ENCODE measurements at places on chromosomes 2 and 18.

GRCh38 chr2:217090024-217090473 lies 230.2 kb upstream of the TNP1 start:
- no peak for DNase-seq

GRCh38 chr2:37849911-37850310 lies 75.2 kb upstream of the RMDN2 start:
- no peak for DNase-seq

DNA sequence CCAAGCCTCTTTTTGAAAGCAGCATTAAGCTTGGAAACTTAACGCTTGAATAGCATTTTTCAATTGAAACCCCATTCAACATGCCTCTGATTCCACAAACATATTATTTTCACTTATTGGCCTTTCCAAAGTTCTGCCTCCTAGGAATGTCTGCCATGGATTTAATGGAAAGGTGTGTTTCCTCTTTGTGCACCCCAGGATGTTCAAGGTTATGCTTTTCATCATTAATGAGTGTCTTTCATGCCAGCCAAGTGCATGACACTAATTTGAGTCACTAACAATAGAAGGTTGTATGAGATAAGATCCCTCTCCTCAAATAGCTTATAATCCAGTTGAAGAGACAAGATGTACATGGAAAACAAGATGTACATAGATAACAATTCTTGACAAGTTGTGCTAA lies 84.7 kb downstream of the ALPK2 start:
- no peak for DNase-seq

DNA sequence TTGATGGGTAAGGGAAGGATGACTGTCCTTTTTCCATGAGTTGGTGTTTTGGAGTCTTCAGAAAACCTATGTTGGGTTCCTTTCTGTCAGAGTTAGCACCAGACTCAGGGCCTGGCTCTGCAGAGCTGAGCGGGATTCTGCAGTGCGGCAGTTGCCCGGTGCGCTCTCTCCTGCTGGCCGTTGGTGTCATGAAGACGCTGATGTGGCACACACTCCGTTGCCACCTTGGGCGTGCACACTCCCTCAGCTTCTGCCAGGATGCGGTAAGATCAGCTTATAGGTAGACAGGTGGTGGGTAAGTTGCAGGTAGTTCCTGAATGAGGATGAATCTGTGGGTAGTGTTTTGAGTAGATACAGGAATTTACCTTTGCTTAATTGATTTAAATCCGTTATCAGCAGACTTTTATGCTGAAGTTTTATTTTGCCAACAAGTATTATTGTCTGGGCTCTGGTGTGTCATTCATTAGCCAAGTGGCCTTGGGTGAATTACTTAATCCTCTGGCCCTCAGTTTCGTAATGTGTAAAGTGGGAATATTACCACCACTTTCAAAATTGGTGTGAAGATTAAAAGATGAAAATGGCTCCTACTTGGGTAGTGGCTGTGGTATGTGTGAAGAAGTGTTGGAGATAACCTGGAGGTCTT lies 26.8 kb downstream of the DGKD start:
- DNase-seq: no peak

GRCh38 chr18:27378431-27379095 lies 193.5 kb upstream of the CHST9 start:
- no peak for DNase-seq

- DNase-seq: no peak
Observed at GRCh38 chr2:230170532-230170931, 49.3 kb downstream of the SP110 start.

DNA sequence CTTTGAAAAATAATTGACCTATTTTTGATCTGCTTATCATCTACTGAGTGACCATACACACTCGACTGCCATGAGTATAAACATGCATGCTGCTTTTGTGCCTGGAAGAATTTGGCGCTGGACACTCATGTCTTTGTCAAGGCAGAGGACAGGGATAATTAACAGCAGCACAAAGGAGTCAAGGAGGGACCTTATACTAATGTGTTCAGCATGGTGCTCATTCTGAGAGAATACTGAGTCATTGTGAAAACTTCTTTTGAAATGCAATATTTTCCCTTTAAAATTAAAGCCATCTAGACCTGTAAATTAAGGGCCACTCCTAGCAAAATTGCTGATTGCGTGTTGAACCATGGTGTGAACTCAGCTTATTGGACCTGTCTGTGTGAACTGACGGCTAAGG lies 116.3 kb downstream of the ZNF532 start:
- DNase-seq: no peak

DNA sequence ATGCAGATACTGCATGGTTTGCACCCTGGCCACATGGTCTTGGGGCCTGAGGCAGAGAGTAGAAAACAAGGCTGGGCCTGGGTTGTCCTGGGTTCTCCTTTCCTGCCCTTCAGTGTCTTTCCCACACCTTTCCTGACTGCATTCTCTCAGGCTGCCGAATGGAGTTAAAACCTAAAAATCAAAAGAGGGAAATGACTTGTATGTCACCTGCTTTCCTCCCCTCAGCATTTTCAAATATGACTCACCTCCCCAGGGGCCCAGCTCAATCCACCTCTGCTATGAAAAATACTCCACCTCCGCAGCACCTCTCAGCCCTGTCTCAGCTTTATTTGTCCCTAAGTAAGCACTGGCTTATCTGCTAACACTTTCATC lies 457.8 kb upstream of the MEX3C start:
- DNase-seq: no peak

- no peak for DNase-seq
Observed at GRCh38 chr2:48619526-48619925, 1.9 kb downstream of the GTF2A1L start.

DNA sequence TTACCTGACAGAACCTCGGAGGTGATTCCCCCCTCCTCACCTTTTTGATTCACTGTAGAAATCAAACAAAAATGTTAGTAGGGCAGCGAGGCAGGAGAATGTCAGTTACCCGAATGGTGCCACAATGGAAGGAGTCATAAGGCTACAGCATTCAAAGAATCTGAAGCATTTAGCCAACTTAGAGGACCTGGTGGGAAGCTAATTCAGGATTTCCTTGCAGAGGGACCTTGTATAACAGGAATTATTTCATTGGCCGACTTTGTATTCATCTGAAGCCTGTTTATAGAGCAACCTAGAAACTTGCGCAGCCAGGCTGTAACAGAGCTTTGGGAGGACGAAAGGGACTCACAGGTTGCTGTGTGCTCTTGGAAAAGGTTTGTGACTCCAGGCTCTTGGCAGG lies 129.1 kb upstream of the MMADHC start:
- no peak for DNase-seq

GRCh38 chr2:240794178-240794721 lies 25.8 kb downstream of the KIF1A start:
- no peak for DNase-seq

DNA sequence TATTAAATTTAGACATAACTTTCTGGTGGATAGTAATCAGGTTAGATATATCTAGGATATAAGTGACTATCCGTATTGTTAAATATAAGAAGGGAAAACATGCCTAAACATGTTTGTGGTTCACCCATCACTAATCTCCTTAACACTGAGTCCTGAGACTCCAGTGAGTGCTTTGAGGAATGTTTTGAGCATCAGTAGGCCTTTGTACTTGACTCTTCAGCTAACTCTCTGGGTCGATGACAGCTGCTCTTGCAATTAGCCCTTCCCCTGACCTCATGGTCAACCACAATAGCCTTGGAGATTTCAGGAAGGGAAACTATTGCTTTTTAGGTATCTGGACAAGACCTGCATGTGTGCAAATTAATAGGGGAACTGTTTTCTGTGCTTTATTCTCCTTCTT lies 716.8 kb downstream of the EPHA4 start:
- DNase-seq: no peak

- no peak for DNase-seq
Observed at GRCh38 chr18:76347341-76347740, 147.7 kb downstream of the ZNF516 start.

GRCh38 chr2:185979546-185980071 lies 241.0 kb downstream of the FSIP2 start:
- DNase-seq: no peak

GRCh38 chr2:139159177-139159576 lies 379.0 kb upstream of the NXPH2 start:
- no peak for DNase-seq

- DNase-seq: no peak
Observed at GRCh38 chr2:76211991-76212985, 501.6 kb upstream of the GCFC2 start.

- no peak for DNase-seq
Observed at GRCh38 chr2:23377771-23378170, 7.2 kb upstream of the KLHL29 start.

GRCh38 chr2:125560855-125561254 lies 1095.1 kb upstream of the GYPC start:
- DNase-seq: no peak

DNA sequence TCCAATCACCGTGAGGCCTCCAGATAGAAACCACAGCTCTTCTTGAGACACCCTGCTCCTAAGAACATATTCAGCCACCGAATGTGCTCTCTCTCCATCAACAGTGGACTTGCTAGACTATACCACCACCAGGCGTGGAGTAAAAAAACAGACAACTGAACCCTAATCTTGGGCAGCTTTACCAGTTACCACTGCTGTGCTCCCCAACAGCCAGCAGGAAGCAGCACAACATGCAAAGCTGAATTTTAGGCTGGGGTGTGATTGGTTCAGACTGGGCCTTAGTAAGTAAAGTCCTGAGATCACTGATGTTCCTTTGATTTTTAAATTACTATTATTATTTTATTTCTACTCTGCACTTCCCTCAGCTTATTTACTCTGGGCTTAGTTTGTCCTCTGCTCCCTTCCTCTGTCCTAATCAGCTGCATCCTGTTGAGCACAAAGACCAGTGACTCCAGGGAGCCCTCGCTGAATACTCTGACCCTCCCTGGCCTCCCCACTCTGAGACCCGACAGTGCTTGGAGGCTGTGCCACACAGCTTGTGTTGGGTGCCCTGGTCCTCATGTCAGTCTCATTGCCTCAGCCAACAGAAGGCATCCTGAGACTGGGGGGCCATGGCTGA lies 21.9 kb downstream of the MRPL35 start:
- DNase-seq: peak; percentile 40

GRCh38 chr2:66496670-66497420 lies 61.9 kb downstream of the MEIS1 start:
- DNase-seq: no peak

GRCh38 chr2:46534589-46534988 lies 55.2 kb downstream of the TMEM247 start:
- no peak for DNase-seq

DNA sequence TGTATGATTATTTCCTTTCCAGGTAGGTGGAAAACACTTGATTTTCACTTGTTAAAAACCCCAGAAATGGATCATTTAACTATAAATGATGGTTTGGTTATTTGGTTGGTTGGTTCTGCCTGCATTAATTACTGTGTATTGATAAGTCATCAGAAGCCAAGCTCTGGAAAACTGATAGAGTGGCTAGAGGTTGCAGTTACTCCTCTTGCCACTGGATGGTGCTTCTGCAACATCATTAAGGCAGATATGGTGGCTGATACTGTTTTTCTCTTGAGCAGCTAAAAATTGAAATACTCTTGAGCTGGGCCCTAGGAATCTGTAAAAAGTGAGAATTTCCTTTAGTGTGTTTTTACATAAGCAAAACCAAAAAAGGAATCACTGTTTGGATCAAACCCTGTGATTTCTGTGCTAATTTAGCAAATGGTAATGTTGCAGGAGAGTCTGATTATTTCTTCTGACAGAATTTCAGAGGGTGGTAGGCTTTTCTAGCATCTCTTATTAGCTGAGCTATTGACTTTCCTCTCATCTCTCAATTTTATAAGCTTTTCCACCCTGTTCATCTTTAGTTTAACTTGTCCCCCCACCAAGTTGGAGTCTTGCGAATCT lies 54.3 kb downstream of the RAB10 start:
- DNase-seq: peak; percentile 6

DNA sequence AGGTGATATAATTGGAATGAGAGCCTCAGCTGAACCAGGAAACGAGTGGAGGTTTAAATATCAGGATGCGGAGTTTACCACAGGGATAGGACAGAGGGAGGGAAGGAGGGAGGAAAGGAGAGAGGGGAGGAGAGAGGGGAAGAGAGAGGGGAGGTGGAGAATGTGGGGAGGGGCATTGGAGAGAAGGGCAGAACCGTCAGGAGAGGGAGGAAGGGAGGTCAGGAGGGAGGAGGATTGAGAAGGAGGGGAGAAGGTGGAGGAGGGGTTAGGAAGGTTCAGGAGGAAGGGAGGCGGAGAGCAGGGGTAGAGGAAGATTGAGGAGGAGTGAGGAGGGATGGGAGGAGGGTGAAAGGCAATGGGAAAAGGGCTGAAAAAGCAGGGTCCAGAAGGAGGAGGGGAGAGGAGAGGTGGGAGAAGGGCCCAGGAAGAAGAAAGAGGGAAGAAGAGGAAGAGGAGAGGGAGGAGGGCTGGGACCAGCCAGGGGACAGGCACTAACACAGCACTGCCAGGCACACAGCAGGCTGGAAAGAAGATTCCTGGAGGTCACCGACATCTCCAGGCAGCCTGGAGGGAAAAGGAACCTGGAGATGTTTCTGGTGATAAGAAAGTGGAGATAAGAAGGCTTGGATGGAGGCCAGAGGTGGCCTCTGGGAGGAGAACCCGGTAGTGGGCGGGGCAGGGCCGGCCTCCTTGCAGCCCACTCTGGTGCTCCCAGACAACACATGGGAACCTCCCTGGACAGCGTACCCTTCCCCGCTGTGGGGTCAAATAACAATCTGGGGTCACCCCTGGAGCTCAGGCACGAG lies 176.7 kb upstream of the SMAD2 start:
- DNase-seq: no peak

DNA sequence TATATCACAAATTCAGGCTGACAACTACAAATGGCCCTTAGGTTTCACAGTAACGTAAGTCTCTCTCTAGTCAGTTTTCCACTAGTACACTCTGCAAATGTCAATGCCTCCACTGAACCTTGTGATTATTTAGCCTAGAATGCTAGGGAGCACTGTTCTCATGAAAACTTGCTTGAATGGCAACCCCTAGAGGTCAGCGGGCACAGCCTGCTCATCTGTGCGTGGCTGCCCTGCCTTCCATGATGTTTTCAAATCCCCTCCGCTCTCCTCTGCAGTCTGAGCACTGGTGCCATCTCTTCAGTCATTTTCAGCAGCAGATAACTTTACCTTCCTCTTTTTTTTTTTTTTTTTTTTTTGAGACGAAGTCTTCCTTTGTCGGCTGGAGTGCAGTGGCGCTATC lies 84.1 kb upstream of the GULP1 start:
- DNase-seq: no peak

- no peak for DNase-seq
Observed at GRCh38 chr2:169110916-169111315, 41.6 kb downstream of the DHRS9 start.

- DNase-seq: peak; percentile 35
Observed at GRCh38 chr2:232588680-232589585, 38.4 kb downstream of the EIF4E2 start.

GRCh38 chr2:15768615-15769014 lies 171.7 kb upstream of the MYCN start:
- no peak for DNase-seq
